ENCODE measurements at places on chromosomes 3 and 15. TPM values are rescaled to one million over a fixed set of nuclear protein-coding genes. Genes with fewer than 3 reads are reported as not detected.

DNA sequence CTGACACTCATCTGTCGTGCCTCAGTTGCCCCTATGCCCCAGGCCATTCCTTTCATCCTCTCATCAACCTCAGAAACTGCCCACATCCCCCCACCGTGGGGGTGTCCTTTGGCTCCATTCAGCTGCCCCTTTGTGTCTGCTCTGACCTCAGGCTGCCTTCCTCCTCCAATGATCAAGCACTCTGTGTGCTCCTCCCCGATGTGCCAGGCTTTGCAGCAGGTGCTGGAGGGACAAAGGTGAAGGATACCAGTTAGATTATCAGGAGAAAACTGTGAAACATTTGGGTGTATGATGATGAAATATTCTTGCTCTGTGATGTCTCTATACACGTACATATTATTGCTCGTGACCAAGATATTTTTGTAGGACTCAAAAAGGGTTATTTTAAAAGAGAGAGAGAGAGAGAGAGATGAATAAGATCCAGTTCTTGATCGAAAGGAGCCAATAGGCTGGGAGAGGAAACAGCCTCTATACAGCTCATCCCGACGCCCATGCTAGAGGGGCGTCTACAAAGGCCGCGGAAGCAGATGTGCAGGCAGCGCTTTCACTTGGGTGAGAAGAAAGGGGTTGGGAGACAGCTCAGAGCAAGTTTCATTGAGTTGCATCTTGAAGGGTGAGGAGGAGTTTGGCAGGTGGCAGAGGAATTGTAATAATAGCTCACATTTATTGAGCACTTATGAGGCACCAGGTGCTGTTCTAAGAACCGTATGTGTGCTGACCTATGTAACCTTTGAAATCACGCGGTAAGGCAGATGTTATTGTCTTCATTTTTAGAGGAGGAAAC lies 28.3 kb upstream of the ADCY5 start:
- DNase-seq: no peak
- H3K4me1 ChIP-seq: no peaks in the 10 kb centered on the region
- H3K4me3 ChIP-seq: no peak overlapping the region
- no peak overlapping the region for H3K27ac ChIP-seq
- peaks cover 5% of the 10 kb centered on the region for H3K27me3 ChIP-seq

DNA sequence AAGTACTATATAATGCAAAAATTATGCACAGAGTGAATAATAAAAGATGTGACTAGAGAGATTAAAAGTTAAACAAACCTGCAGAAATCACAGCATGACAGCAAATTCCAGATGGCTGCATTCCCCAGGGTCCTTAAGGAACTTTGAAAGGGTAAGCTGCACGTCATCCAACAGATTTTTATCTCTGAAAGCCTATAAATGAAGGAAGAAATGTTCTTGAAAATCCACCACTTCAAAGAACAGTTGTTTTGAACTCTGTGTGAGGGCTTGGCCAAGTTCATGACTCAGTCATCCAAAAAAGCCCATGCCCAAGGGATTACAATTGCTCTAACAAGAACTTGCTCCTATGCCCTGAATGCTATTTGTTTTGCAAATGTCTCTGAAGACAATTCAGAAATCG lies 603.6 kb downstream of the PLOD2 start:
- H3K27me3 ChIP-seq: no peaks in the 10 kb centered on the region
- H3K4me1 ChIP-seq: no peaks in the 10 kb centered on the region
- H3K4me3 ChIP-seq: no peak overlapping the region
- no peak for DNase-seq
- no peak overlapping the region for H3K27ac ChIP-seq
- no peaks in the 10 kb centered on the region for H3K36me3 ChIP-seq

GOLGA6L6 gene
- total RNA-seq: not detected

FOXB1 gene
- total RNA-seq: 0.19 TPM

DNA sequence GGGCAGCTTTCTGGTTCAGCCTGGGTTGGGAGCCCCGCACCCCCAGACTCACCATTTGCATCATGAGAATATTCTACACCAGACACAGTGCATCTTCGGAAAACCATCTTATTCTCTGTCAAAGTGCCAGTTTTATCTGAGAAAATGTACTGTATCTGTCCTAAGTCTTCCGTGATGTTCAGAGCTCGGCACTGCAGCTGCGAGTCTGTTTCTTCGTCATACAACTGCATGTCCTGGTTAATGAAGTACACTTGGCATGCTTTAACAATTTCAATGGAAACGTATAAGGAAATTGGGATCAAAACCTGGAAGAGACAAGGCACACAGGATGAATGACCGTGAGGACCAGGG lies 141.5 kb downstream of the ATP10A start:
- H3K4me1 ChIP-seq: no peaks in the 10 kb centered on the region
- H3K27me3 ChIP-seq: no peaks in the 10 kb centered on the region
- H3K4me3 ChIP-seq: no peak overlapping the region
- peaks cover 49% of the 10 kb centered on the region for H3K36me3 ChIP-seq
- DNase-seq: no peak

DNA sequence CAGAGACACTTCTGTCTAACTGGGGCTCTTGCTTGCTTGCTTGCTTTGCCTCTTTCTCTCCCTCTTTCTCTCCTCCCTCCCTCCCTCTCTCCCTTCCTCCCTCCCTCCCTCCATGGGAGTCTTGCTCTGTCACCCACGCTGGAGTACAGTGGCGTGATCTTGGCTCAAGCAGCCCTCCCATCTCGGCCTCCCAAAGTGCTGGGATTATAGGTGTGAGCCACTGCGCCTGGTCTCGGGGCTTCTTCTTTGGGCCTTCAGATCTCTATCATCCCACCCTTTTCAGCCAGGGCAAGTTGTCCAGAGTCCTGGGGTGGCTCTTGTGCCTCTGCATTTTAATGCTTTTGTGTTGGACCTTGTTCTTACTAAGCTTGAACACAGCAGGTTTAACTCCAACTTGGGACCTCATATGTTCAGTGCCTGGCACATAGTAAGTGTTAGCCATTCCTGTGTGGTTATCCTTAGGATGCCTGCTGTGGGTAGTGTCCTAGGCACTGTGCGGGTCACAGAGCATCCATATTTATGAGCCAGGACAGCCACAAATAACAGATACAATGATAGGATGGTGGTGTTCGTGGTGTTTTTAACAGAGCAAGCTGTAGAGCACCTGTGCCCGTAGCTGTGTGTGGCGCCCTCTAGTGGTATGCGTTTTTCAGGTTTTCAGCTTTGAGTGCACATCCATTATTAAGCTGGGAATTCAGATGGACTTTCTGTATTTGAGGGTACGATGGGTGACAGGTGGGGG lies 75.1 kb downstream of the CCK start:
- H3K36me3 ChIP-seq: peaks cover 24% of the 10 kb centered on the region
- no peaks in the 10 kb centered on the region for H3K27me3 ChIP-seq
- no peak overlapping the region for H3K27ac ChIP-seq
- no peak overlapping the region for H3K4me3 ChIP-seq

DNA sequence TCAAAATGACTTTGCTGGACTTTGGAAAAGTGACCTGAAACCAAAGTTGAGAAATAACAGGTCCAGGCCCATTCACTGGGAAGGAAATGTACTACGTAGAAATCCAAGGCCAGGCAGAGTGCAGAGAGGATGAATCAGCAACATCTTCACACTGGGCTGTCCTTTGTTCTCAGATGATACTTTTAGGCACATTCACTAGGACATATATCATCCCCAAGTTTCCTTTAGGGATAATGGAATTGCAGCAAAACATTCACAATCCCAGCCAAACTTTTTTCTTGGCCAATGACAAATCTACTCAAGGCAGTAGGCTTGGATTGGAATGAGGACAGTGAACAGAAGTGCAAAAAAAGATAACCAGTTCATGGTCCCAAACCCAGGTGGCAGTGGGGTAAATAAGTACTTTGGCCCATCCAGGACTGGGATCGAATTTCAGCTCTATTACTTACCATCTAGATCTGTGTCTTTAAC lies 75.1 kb downstream of the CLDN11 start:
- H3K27me3 ChIP-seq: no peaks in the 10 kb centered on the region
- no peaks in the 10 kb centered on the region for H3K36me3 ChIP-seq
- H3K27ac ChIP-seq: no peak overlapping the region

SLC27A2 gene
- 0.22 TPM for total RNA-seq

GRCh38 chr3:83023086-83023485 lies 1261.6 kb upstream of the GBE1 start:
- no peaks in the 10 kb centered on the region for H3K4me1 ChIP-seq
- no peak for DNase-seq
- H3K27ac ChIP-seq: no peak overlapping the region
- H3K27me3 ChIP-seq: no peaks in the 10 kb centered on the region
- H3K36me3 ChIP-seq: no peaks in the 10 kb centered on the region

DNA sequence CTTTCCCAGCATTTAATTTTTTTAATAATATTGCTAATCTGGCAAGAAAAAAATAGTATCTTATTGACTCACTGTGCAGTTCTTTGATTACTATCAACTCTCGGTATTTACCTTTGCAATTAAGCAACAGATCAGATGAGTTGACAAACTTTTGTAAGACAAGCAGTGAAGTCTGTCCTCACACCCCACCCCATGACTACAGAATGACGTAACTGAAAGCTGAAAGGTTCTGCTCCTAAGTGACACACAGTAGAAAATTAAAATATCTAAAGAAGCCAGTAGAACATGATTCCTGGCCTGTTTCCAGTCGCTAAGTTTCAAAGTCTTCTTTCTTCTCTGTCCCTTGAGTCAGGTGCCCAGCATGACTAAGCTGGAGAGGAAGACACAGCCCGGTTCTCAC lies 135.5 kb downstream of the STT3B start:
- DNase-seq: no peak
- no peaks in the 10 kb centered on the region for H3K36me3 ChIP-seq
- H3K4me3 ChIP-seq: no peak overlapping the region
- H3K27ac ChIP-seq: no peak overlapping the region
- H3K4me1 ChIP-seq: no peaks in the 10 kb centered on the region

FANCD2OS gene
- not detected for total RNA-seq

UROC1 gene
- not detected for total RNA-seq

MYRIP gene
- not detected for total RNA-seq

DNA sequence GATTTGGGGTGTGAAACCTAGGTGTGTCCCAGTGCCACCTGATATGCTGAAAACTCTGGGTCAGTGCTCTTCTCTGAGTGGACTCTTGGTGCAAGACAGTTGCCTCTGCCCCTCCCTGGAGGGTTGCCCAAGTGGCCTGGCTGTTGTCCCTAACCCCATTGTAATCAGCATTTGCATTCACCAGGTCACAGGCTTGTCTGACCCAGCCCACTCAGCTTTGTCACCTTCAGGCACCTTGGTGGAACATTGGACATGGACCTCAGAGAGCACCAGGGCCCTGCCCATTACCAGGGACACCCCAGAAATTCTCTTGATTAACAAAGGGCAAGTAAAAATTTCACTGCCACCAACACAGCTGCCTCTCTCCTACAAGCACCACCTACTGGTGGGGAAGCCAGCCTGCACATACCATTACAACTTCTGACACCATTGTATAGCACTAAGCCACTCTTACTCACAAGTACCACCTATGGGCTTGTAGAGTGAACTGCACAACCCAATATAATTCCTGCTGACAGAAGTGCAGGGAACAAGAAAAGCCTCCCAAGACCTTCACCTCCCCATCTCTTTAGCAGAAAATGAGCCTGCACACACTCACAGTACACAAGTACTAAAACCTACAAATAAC lies 324.6 kb downstream of the EPHA6 start:
- no peaks in the 10 kb centered on the region for H3K27me3 ChIP-seq
- H3K4me3 ChIP-seq: no peak overlapping the region
- no peaks in the 10 kb centered on the region for H3K36me3 ChIP-seq
- H3K4me1 ChIP-seq: no peaks in the 10 kb centered on the region

DNA sequence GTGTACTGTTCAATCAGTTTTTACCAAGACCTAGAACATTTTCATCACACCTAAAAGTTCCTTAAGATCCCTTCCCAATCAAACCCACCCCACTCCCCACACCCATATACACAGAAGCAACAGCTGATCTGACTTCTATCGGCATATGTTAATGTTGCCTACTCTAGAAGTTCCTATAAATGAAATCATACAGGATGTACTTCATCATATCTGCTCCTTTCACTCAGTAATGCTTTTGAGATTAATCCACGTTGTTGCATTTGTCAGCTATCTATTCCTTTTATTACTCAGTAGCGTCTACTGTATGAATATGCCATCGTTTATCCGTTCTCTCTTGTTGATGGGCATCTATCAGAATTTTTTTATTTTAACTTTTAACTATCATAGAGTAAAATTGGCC lies 14.3 kb upstream of the FILIP1L start:
- H3K27ac ChIP-seq: no peak overlapping the region
- H3K36me3 ChIP-seq: no peaks in the 10 kb centered on the region
- no peak for DNase-seq

DNA sequence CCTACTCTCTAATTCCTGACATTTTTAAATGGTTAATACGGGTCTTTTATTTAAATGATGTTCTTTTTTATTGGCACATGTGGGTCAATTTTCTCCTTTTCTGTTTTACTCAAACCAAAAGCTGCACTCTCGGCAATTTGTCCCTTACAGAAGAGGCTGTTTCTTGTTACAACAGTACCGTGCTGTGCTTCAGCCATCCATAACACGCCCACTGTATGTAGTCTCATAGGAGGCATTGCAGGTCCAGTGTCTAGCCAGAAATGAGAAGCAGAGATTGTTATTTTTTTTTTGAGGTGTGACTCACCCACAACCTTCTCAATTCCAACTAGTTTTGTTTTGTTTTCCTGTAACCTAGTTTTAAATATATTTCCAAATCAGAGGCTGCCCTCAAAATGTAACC lies 164.6 kb downstream of the GMNC start:
- H3K4me3 ChIP-seq: no peak overlapping the region
- DNase-seq: no peak
- H3K36me3 ChIP-seq: no peaks in the 10 kb centered on the region
- no peaks in the 10 kb centered on the region for H3K27me3 ChIP-seq
- H3K27ac ChIP-seq: no peak overlapping the region

GRCh38 chr3:159126261-159127020 lies 324.6 kb downstream of the MFSD1 start:
- H3K4me1 ChIP-seq: no peaks in the 10 kb centered on the region
- H3K27ac ChIP-seq: no peak overlapping the region
- no peak for DNase-seq
- H3K36me3 ChIP-seq: no peaks in the 10 kb centered on the region
- H3K4me3 ChIP-seq: no peak overlapping the region
- no peaks in the 10 kb centered on the region for H3K27me3 ChIP-seq

DNA sequence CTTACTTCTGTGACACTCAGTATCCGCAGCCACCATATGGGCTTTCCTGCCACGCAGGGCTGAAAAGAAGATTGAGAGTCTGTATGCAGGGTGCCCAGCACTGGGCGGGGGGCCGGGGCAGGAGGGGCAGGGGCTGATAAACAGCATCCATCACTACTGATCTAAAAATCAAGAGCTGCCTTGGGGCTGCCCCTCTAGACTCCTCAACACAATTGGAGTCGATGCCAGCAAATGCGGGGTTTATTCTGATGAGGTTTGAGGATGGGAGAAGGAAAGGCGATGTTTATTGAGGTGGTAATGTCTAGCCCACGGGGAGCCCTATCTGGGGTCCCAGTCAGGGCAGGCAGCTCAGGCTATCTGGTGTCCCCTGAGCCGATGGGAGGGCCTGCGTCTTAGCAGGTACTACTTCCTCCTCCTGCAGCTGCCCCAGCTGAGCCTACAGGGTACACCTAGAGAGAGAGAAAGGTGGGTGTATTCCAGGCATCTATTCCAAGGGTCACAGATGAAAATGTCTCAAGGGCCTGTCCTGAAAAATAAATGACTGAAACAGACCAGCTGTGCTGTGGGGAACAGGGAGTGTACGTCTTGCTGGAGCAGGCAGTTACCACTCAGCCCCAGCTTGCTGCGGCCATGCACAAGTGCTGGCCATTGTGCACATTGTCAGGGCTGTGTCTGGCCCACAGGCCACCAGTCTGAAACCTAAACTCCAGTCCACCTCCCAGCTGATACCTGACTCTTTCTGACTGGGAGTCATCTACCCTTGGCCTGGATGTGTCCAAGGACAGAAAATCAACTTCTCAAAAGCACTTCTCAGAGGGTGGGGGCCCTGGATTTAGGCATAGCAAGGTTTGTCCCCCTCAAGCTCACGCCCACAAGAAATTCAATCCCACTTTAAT lies 19.5 kb downstream of the ISG20 start:
- peaks cover 15% of the 10 kb centered on the region for H3K36me3 ChIP-seq
- peaks cover 75% of the 10 kb centered on the region for H3K4me1 ChIP-seq
- H3K27me3 ChIP-seq: no peaks in the 10 kb centered on the region
- no peak overlapping the region for H3K4me3 ChIP-seq
